ENCODE measurements at places on chromosomes 2 and 18.

DNA sequence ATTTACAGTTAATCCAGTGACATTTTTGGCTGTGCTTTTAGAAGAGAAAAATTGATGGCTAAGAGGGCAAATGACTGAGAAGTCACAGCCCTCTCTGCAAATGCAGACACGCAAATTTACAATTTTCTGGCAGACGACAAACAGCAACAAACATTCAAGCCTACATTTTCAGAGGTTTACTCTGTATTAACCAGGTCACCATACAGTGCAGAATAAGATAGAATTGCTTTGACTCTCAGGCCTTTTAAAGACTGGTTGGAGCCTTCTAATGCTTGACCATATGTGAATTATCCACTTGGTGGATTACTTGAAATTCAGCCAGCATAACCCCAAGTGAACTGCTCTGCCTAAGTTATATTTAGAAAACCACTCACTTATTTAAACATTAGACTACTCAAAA lies 280.9 kb upstream of the STON1 start:
- no peak for DNase-seq

- no peak for DNase-seq
Measured at GRCh38 chr2:231415029-231415428, 19.5 kb downstream of the B3GNT7 start.

DNA sequence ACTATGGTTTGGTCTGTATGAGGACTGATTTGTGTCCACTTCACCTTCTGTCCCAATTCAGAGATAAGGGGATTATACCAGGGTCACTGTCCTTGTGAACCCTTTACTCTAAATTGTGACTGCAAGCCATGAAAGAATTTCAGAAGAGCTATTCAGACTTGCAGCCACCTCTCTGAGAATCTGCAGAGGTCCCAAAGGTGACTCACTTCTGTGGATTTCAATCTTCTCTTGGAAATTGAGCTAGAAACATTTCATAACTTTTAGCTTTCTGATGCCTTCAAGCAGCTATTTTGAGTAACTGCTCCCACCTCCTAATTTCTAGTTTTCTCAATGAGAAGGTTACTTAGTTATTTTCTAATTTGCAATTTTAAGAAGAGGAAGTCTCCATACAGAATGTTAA lies 1242.4 kb upstream of the ACVR2A start:
- peak; percentile 39 for DNase-seq

DNA sequence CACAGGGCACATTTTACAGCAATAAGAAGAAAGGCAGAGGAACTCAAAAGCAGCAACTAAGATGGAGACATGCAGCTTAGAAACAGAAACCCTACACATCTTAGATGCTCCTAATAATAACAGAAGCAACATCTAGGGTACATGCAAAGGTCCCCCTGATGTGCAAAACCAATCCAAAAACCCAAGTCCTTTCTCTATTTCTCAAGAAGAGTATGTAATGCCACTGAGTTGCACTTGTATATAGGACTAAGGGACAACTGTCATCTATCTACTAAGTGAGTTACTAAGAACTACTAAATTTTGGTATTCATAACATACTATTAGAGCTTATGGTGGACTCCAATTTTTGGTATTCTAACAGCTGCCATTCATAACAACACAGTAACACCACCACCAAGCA lies 28.4 kb downstream of the HNRNPLL start:
- no peak for DNase-seq

- DNase-seq = no peak
Measured at GRCh38 chr2:111165084-111165483, 44.4 kb downstream of the BCL2L11 start.

DNA sequence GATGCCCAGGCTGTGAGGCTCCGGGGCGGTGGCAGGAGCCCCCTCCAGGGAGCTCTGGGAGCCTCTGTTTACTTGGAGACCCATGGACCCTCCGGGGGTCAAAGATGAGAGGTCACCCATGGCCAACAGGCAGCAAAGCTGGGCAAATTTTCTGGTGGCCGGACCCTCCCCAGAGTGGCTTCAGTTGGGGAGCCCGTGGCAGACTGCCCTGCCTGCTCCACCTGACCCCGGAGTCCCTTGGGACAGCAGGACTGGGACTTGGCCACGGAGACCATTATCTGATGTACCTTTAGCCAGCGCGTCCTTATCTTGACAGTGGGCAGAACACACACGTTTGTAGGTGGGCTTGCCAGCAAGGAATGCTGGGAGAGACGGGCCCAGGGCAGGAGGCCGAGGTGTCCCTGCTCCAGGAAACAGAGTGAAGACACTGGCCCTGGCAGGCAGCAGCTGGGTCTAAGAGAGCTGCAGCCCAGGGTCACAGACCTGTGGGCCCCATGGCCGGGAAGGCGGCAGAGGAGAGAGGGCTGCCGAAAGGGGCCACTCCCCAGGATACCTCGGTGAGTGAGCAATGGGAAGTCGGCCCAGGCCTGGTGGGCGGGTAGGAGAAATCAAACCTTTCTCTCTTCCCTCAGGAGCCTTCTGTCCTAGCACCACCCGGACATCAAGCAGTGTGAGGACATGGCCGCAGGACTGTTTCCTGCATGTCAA lies at the start of the genes ABCG5 and ABCG8:
Gene ABCG5, minus strand, starts transcription at position 280 of the 708 bp plus-strand sequence. Its CDS starts 160 bp downstream, at position 120.
Gene ABCG8, plus strand, starts transcription at position 412 of the 708 bp plus-strand sequence. Its CDS starts 83 bp downstream, at position 495.
- no peak for DNase-seq

DNA sequence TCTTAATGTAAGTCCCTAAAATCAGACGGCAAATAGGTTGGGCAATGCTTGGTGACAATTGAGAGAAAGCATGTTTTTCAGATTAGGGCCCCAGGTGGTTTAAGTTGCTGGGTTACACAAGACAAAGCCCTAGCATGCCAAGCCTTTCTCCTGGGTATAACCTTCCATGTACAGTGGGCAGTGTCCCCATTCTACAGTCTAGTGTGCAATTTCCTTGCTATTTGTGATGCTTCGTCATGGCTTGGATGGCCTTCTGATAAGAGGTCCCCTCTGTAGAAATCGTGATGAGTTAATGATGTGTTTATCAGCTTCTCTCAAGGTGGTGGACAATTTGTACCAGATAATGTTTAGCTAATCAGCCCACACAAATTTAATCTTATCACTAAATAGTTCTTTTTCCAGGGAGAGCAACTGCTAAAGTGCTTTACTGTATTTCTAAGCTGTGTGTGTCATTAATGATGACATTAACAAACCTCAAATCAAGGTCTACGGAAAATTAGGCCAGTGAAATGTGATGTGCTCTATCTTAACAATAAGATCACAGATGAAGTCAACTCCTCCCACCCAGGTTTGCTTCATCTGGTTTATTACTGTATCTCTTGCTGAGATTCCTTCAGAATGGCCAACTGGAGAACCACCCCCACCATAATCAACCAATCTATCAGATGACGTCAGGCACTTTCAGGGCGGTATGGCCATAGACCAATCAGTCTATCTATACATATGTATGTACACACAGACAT lies 61.7 kb downstream of the PLB1 start:
- DNase-seq = no peak
